ENCODE measurements at places on chromosomes 13 and 19.

- DNase-seq, result no peak
Measured at GRCh38 chr19:19487950-19488874, 27.1 kb downstream of the TSSK6 start.

DNA sequence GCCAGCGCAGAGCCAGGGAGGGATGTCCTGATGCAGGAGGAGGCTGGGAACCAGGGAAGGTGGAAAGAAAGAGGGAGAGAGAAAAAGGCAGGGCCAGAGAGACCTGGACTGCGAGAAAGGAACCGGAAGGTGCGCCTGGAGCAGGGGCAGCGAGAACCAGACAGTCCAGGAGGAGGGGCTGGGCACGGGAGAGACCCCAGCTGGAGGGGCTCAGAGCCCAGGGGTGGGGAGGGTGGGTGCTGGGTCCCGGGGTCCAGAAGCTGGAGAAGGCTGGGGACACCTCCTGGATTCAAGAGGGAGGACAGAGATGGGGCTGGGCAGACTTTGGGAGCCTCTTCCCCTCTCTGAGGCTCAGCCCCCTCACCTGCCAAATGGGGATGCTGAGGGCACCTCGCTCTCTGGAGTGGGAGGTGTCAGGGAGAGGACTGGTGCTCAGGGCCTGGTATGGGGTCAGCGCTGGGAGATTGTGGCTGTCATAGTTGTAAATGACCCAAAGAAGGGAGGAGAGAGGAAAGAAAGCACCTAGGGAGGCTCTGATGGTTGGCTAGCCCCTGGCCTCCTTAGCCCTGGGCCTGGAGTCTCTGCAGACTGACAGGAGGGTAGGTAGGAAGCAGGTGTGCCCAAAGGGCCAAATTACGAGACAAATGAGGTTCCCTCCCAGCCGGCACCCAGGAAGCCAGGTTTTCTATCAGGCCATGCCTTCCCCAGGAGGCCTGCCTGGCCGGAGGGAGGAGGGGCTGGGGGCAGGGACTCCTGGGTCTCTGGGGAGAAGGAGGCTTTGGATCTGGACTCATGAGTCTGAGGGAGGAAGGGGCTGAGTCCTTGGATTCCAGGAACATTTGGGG lies 1.3 kb upstream of the SPACA6 start:
- no peak for DNase-seq

DNA sequence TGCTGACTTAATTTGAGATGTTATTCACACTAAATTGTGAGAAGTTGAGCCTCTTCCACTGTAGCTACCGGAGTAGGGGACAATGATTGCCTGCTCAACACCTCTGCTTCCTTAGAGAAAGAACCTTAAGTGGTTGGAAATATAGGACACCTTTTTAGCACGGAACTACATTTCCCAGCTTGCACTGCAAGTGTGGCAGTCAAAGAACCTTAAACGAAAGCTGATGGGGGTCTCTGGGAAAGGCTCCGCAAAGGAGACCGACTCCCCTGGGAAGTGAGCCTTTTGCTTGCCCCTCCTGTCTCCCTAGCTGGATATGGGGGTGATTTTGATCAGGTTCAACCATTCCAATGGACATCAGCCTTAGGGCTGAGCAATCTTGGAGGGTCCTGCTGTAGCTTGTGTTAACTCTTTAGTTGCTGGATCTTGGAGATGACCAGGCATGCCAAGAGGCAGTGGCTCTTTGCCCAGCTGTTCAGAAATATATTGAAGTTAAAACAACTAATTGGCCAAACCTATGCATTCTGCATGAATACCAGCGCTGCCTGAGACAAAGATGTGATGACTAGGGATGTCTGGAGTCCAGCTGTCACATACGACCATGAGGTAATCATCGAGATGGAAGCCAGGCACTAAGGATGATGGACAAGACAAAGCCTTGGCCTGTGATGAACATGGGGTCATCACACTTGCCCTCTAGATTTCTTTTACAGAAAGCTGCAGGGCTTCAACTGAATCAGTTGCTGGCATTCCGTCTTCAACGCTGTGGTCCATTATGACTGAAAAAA lies 286.5 kb downstream of the FOXO1 start:
- DNase-seq, result no peak

DNA sequence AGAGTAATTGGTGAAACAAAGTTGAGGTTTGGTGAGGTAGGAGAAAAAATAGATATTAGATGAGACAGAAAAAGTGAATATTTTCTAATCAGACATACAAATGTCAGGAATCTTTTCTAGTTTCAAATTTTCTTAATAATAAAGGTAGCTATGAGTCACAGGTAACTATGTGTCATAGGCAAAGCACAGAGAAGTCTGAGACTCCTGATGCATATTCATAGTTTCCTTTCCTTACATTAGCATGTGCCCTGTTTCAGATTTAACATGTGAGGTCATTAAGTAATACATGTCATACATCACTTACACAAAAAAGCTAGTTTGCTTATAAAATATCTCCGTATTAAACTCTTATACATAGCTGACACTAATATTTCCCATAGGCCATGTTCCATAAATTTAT lies 1141.3 kb upstream of the PCDH20 start:
- no peak for DNase-seq

- no peak for DNase-seq
Measured at GRCh38 chr19:38664503-38665211, 17.2 kb downstream of the ACTN4 start.

DNA sequence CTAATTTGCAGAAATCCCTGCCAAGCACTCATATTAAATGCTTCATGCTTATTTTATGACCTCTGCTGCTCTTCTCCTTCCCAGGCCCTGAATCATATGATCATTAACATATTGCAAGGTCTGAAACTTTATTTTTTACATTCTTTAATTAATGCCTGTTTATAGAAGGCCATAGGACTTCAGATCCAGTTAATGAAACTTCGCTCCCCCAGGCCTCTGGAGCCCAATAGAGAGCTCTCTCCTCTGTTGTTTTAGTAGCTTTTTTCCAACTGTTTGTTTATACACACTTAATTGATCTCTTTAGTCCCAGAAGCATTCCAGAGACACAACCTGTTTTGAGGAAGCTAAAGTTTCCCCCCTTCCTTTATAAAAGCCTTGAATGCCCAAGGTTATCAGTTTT lies 68.3 kb downstream of the DACH1 start:
- DNase-seq, result no peak

DNA sequence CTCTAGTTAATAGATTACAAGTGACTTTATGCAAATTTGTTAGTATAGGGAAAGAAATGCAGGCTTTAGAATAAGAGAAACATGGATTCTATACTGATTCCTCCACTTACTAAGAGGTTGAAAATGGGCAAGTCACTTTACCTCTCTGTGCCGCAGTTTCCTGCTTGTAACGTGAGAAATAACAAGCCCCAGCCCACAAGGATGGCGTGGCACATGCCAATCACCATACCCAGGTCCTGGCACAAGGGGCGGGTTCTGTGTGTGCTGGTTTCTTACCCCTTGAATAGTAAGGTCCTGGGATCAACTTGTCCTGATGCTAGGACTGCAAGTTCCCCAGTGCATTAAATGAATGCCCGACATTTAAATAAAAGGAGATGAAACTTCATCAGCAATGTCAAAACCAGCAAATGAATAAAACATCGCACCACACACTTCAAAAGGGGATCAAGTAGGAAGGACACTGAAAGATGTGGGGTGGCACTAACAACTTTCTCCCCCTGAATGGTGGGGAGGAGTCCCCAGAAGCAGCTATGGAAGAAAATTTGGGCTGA lies 7.9 kb upstream of the SIGLEC9 start:
- DNase-seq, result peak; percentile 32

DNA sequence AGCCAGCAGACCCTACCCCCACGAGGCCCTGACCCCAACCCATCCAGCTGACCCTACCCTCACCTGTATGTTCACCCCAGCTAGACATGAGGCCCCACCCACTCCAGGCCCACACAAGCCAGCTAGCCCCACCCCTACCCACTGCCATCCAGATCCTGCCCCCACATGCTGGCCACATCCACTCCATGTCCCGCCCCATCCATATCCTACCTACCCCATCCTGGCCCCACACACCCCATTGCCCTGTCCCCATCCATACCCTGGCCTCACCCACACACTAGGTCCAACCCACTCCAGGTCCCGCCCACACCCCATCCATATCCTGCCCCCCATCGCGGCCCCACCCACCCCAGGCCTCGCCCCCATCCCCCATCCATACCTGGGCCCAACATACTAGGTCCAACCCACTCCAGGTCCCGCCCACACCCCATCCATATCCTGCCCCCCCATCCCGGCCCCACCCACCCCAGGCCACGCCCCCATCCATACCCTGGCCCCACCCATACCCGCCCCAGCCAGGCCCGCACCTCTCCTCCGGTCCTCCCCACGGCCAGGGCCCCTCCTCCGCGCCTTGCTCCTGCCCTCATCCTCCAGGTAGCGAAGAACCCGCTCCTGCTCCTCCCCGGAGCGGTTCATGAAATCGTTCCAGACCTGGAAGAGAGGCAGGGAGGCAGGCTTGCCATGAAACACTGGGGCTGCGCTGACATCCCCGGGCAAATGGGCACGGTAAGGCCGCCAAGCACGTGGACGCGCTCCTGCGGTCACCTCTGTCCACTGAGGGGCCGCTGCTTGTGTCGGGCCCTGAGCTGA lies 7.2 kb downstream of the RNU6-9 start:
- no peak for DNase-seq

- DNase-seq, result peak; percentile 76
Measured at GRCh38 chr19:48812094-48812929, 1.5 kb upstream of the BCAT2 start.

DNA sequence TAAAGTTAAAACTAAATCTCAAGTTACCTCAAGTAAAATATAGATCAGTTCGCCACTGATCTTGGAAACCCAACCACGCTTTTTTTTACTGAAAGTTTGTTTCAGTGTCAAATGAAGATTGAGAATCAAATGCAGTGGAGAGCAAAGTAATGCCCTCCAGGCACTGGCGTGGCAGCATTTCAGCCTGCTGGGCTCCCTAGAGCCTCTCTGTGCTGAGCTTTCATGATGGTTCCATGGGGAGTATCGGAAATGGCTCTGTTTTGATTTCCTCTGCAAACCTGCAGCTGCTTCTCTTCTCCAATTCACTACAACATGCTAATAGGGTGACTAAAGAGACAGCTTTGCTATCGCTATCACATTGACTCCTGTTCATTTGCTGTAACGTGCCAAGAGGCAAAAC lies 141.6 kb downstream of the FGF14 start:
- DNase-seq, result no peak

DNA sequence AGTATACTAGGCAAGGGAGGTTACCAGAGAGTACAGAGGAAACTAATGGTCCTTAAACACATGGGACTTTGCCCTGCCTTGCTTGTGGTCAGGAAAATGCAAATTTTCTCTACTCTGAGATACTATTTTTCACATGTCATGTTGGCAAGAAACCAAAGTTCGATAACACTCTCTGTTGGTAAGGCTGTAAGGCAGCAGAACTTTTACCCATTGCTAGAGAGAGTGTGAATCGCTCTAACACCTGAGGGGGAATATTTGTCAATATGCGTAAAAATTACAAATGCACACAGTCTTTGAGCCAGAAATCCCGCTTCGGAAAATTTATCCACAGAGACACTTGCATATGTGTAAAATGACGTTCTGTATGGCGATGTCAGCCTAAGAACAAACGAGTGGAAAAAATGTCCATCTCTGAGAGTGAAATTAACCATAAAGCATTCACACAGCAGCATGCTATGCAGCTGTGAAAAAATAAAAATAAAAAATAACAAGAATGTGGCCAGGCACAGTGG lies 9.5 kb upstream of the RFX1 start:
- DNase-seq, result no peak

DNA sequence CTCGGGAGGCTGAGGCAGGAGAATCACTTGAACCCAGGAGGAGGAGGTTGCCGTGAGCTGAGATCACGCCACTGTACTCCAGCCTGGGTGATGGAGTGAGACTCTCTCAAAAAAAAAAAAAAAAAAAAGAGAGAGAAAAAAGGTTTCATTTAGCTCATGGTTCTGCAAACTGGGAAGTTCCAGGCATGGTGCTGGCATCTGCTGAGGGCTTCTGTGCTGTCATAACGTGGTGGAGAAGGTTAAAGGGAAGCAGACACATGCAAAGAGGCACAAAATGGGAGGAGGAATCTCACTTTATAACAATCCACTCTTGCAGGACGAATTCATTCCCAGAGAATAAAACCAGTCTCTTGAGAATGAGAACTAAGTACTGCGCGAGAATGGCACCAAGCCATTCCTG lies 34.9 kb upstream of the SIAH3 start:
- no peak for DNase-seq

GRCh38 chr19:56310462-56310861 lies 4.2 kb downstream of the ZSCAN5A start:
- no peak for DNase-seq

Measured in natural killer cell treated with Interleukin-12 subunit alpha and Interleukin-12 subunit beta and Interleukin-15 and Interleukin-18, amount 100 ng/mL, for 72 hours (primary cell).